Stimulated activated CD4-positive, alpha-beta T cell treated with anti-CD3 and anti-CD28 coated beads, Interleukin-1b, Interleukin-23, amount 100 ng/mL, for 1 hour (primary cell): ENCODE measurements at places on chromosomes 5 and 9.

- DNase-seq, result no peak
These were observed 3.5 kb downstream of the CSF1R start for GRCh38 chr5:150082889-150083288.

DNA sequence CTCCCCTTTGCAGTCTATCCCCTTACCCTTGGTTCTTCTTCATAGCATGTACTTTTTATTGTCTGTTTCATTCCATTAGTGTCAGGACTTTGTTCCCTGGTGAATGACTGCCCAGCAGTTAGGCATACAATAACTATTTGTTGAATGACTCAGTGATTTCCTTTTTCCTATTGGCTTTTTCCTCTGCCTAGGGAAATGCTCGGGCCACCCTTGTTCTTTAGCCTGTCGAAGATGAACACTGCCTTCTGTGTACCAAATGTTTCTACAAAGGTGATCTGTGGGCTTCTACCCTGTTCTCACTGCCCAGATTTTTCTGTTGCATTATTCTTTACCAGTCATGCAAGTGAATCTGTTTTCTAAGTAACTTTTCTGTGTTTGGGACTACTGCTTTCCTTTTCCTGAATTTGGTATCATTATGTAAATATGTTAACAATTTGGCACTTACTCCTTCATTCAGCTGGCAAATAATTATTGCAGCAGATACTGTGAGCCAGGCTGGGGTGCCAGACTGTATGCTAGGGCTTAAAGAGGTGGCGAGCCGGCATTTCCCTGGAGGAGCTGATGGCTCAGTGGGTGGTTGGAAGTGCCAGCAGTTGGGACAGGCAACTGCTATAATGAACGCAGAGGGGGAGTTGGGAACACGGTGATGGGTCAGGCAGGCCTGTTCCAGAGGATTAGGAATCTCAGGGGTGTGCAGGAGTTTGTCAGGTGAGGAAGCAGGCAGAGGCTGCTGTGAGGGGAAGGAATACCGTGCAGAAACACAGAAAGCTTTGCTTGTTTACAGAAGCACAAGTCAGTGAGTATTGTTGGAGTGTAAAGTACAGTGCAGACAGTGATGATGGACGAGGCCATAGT lies 30.6 kb downstream of the KDM4C start:
- no peak for DNase-seq

GRCh38 chr9:83199240-83199639 lies 136.3 kb upstream of the RASEF start:
- DNase-seq, result no peak

- no peak for DNase-seq
These were observed 534.6 kb downstream of the NTRK2 start for GRCh38 chr9:85204176-85204575.

- no peak for DNase-seq
These were observed 63.2 kb upstream of the ZNF354A start for GRCh38 chr5:178793696-178794095.

DNA sequence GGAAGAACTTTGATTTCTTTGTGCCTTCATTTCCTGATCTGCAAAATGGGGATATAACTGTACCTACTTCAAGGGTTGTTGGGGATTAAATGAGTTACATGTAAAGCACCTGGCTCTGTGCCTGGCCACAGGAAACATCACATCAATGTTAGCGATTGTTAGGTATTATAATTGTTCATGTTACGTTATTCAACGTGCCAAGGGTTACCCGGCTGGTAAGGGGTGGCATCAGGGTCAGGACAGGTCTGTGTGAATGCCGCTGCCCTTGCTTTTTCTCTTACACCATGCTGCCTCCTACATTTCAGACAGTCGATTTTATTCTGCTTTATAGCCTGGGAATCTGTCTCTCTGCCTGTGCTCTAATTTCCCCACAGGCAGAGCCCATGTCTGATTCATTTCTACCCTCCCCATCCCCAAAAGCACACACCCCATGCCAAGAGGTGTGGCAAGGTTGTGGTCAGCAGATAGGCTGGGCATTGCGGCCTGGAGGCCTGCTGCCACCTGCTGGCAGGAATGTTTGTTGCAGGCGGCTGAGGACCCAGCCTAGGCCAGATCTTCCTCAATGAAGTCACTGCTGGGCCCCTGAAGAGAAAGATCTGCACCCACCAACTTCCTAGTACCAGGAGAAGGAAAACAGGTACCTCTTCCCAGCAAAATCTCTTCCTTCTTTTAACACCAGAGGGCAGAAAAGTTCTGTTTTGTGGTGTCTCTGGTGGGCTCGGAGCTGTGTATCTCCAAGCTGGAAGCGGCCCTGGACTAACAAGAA lies 5.3 kb downstream of the ANKS6 start:
- no peak for DNase-seq

- DNase-seq, result no peak
These were observed 438 bp upstream of the PAPPA start for GRCh38 chr9:116152941-116153764.

- no peak for DNase-seq
These were observed 72.8 kb downstream of the PRRT1B start for GRCh38 chr9:131618071-131618479.

DNA sequence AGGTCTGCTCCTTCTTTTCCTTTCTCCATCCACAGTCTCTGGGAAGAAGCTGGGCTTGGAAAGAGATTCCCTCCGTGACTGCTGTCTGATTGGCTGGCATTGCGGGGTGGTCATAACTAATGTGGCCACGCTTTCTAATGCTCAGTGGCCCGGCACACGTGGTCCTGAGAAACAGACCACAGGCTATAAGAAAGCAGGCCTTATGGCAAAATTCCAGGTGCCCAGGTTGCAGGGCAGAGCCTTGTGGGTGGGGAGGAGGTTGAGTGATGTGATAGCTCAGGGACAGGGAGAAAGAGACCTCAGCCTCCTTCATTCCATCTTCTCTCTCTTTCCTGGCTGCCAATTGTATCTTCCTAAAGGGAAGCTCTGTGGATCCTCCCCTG lies 5.4 kb upstream of the SH3PXD2B start:
- DNase-seq, result no peak

GRCh38 chr5:82815871-82816270 lies 261.3 kb downstream of the TMEM167A start:
- no peak for DNase-seq
